ENCODE measurements at places on chromosomes 2 and 18. TPM values are rescaled to one million over a fixed set of nuclear protein-coding genes. Genes with fewer than 3 reads are reported as not detected.

DNA sequence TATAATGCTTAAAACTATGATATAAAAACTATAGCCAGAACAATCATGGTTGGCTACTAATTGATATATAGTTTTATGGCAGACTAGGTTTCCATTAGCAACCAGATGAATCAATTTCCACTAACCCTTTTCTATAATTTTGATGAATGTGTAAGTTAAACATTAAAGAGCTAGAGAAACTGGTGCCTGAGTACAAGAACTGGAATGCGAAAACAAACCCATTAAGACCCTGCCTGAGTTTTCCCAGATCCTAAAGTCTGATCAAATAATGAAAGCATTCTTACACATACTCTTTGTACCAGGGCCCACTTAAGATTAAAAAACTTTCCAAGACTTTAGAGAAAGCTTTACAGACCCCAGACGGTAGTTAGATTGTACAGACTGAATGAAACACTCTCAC is 21.3 kb downstream of the MRPL19 start:
- DNase-seq = no peak

GRCh38 chr2:85409845-85410583 is at the start of gene CAPG:
Gene CAPG, minus strand, starts transcription at chr2:85410366. Its CDS starts 8,221 bp downstream, at chr2:85402145.
- no peak for DNase-seq

- no peak for DNase-seq
These were observed 37.4 kb downstream of the NPHP1 start for GRCh38 chr2:110167326-110168000.

The COL3A1 gene
- 1,396 TPM for polyA plus RNA-seq

Measured in AG04450 (cell line).